ENCODE measurements at places on chromosomes 2 and 18. TPM values are rescaled to one million over a fixed set of nuclear protein-coding genes. Genes with fewer than 3 reads are reported as not detected.

DNA sequence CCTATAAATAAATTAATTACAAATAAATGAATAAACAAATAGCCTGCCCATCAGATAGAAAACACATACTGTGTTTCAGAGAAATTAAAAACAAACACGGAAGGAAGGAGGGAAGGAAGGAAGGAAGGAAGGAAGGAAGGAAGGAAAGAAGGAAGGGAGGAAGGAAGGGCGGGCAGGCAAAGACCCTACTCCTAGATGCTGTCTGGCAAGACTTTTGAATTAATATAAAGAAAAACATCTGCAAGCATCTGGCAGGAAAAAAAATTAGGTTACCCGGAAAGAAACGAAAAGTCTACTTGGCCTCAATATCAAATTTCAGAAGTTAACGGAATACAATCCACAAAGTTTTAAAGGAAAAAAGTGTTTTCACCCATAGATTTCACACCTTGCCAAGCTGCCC, 49.1 kb downstream of the LOXHD1 start:
- DNase-seq: no peak

- DNase-seq: no peak
Observed at GRCh38 chr2:214837466-214837865, 28.0 kb upstream of the BARD1 start.

DNA sequence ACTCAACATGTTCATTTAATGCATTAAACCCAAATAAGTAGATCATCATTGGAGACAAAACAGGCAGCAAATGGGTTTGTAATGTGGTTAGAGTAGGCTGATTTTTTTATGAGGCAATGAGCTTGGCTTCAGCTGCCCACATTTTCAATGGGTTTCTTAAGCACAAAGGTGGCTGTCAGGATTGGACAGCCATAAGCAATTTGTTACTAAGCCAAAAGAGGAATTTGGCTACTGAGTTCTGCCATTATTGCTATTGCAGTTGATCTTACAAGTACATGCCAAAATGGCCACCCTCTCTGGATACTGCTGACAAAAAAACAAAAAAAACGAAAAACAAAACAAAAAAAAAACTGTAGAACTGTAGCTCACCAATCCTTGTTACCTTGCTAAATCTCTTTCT, 1348.0 kb upstream of the PIK3C3 start:
- no peak for DNase-seq

MTLN gene
- total RNA-seq: 130 TPM

DNA sequence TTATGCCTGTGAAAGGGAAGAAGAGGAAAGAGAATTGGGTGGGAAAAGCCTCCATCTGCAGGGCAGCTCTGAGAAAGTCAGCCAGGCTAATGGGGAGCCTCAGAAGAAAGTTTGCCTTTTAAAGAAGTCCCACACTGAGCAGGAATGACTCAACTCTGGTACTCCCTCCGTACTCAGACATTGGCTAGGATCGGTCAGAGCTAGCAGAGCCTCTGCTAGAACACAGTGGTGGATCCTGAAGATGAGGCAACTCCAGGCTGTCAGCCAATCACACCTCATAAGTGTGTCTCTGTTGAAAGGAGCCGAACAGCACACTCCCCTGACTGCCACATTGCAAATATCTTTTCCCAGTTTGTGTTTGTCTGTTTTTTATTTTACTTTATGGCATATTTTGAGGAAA, 96.9 kb downstream of the HNRNPLL start:
- DNase-seq: peak; percentile 60

LYG1 gene
- 0.72 TPM for total RNA-seq

- DNase-seq: no peak
Observed at GRCh38 chr2:169464882-169465281, 14.4 kb upstream of the BBS5 start.

DNA sequence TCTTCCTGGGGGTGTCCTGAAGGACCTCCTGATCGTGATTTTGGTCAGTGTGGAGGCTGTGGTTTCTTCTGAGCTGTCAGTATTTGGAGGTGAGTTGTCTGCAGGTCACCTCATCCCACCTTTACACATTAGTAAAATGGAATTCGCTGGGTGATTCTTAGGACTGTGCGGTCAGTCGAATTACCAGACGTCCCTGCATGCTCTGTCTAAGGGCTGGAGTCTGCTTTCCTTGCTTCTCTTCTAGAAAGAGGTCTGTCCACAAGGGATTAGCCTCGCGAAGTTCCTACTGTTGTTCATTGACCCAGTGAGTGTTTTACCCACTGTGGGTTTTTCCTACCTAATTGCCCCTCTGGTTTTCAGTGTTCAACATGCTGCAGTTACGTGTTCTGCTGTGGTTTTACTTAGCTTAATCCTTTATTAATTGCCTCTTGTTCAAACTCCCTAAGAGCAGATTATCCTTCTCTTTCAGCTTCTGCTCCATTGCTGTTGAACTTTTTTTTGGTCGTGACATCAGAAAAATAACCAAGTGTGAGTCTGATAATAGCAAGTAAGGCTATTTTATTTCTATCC, 183.4 kb downstream of the NEDD4L start:
- DNase-seq: no peak

- no peak for DNase-seq
Observed at GRCh38 chr2:69954084-69954483, 7.3 kb downstream of the ASPRV1 start.

DNA sequence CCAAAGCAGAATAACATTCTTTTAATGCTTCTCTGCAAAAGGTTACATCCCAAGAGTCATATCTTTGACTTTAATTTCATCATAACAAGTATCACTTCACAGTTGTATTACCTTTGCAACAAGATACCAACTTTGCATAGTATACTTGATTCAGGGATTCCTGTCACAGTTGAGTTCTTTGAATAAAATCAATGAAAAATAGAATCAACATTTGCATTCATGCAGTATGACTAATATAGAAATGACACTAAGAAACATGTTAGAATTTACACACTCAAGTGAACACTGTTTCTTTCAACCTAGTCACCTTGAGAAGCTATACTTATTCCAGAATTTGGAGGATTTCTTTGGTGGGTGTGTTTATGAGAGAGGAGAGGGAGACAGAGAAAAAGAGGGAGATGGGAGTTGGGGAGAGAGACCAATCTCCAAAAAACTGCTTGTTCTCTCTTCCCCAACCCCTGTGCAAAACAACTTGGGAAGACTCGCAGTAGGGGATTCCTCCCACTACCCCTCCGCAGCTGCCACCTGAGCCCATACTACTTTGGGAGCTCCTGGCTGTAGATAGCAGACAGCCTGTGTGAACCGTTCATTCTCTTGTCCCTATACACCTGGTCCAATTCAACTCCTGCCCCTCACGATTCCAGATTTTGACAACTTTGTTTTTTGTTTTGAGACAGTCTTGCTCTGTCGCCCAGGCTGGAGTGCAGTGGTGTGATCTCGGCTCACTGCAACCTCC, 57.7 kb downstream of the PELI1 start:
- no peak for DNase-seq

DNA sequence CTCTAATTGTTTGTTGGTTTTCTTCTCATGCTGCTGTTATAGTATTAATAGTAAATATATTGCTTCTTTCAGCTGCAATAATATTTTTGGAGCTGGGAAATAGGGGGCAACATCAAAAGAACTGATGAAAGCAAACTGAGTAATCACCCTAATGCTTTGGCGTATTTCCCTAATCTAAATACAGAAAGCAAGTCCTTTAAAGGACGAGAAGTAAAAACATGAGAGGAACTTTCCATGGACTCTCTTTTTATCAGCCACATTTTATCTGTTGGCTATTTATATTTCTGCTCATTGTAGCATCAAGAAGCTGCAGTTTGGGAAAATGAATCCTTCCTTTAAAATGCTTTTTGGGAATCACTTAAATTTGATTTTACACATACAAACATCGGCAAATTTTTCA, 139.9 kb upstream of the SLC8A1 start:
- no peak for DNase-seq

ZNF2 gene
- 3.0 TPM for total RNA-seq

GRCh38 chr18:28650860-28651259, 473.9 kb upstream of the CDH2 start:
- DNase-seq: no peak

- no peak for DNase-seq
Observed at GRCh38 chr18:13916559-13916958, 1.2 kb upstream of the MC2R start.

C2orf72 gene
- 0.18 TPM for total RNA-seq

GRCh38 chr2:177338177-177338721, 54.3 kb upstream of the AGPS start:
- no peak for DNase-seq

DNA sequence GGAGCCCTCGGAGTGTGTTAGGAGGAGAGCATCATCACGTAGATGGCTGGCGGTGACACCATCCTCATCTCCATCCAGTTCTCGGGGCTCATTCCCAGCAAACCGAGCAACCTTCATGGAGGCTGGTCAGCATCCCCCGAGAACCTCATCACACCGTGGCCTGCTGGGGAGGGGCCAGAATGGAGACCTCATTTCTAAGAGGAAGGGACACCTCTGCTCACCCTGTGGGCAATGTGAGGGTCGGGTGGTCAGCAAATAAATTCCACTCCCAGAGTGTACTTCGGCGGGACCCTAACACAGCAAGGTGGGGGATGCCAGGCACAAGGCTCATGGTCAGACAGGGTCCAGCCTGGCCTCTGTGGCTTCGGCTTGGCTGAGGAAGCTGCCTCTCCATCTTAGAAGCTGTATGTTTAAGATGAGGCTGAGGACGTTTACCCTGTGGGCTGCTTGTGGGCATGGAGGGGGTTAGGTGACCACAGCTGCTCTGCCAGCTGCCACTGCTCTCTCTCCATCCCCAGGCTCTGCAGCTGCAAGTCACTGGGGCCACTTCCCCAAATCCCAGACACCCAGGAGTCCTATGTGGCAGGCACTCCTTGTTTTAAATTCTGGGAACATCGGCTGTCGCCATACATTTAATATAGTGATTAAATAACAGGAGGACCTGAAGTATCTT, 56.5 kb upstream of the PXDN start:
- no peak for DNase-seq

- DNase-seq: no peak
Observed at GRCh38 chr2:67502346-67503065, 105.4 kb downstream of the ETAA1 start.

- no peak for DNase-seq
Observed at GRCh38 chr18:76859474-76860339, 37.4 kb downstream of the ZNF236 start.

All from right cardiac atrium (tissue), 5 donors.